Fibroblast of skin of left quadriceps (primary cell): ENCODE measurements at places on chromosomes 7 and 10.

DNA sequence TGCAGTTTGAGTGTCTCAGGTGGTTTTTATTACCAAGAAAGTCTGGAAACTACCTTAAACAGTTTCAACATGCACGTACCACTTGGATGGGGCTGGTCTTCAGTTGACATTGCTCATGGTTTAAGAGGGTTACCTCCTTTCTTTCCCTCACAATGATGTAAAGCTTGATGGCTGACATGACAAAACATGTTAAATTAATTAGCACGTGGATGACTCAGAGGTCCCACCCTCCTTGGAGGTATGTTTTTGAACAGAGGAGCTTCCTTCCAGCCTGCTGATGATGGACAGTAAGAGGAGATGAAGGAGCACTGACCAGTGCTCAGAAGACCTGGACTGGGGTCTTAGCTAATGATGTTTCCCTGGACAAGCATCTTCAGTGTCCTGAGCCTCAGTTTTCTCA is 322.3 kb upstream of the PODXL start:
- no peak for DNase-seq

DNA sequence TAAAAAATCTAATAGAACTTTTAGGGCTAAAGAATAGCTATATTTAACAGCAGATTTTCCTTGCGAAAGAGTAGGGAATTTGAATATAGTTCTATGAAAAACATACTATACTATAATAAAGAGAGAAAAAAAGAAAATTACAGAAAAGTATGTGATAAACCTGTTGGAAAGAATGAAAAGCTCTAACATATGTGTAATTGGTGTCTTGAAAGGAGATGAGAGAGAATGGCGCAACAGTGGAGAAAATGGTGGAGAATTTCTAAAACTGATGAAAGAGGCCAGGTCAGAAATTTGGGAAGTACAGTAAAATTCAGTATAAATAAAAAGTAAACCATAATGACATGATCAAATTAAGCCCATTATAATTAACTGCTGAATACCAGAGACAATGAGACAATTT is 20.8 kb upstream of the CACNA2D1 start:
- DNase-seq, result no peak

- DNase-seq, result peak; percentile 10
These were observed 1672.9 kb downstream of the REEP3 start for GRCh38 chr10:65194126-65194525.

DNA sequence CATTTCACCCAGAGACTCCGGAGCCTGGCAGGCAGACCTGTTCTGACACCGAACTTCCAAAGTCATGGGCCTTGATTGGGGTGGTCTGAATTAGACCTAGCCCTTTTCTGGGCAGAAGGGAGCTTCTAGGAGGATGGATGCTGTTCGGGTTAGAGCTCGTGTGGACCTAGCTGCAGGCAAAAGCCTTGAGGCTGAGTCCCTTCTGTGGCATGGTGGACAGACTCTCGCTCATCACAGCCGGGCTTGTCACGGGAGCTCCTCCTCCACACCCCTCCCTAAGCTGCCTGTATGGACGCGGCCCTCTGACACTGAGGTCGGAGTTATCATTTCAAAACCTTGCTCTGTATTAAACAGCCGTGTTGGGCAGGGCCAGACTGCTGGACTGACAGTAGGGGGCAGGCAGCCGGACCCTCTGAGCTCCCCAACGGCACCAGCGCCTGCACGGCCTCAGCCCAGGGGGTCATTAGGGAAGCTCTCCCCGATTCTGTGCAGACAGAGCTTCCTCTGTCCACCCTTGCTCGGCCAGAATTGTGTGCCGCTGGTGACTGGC is 2.2 kb downstream of the IRF5 start:
- no peak for DNase-seq

DNA sequence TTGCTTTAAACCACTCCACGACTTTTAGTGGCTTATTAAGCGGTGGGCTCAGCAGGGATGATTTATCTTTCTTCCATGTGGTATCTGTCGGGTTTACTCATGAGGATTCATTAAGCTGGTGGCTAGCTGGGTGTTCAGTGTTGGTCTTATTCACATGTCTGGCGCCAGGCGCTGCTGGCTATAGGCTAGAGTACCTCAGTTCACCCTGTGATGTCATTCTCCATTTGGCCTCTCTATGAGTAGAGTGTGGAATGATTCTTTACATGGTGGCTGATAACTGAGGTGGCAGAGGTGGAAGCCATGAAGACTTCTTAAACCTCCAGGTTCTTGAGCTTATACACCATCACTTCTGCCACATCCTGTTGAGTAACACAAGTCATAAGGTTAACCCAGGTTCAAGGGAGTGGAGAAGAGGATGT is 115.4 kb downstream of the MLLT10 start:
- DNase-seq, result no peak

- DNase-seq, result peak; percentile 12
These were observed 201.0 kb upstream of the TPK1 start for GRCh38 chr7:145036604-145037405.
